ENCODE measurements at places on chromosomes 2 and 18.

DNA sequence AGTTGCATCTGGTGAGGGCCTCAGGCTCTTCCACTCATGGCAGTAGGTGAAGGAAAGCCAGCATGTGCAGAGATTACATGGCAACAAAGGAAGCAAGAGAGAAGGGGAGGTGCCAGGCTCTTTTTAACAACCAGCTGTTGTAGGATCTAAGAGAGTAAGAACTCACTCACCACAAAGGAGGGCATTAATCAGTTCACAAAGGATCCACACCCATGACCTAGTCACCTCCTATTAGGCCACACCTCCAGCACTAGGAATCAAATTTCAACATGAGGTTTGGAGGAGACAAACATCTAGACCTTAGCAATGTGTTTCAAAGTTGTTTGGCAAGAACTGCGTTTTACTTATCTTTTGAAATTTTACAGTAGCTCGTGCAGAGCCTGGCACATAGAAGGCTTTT is 20.5 kb upstream of the REG3A start:
- no peak for DNase-seq

- DNase-seq = no peak
Measured at GRCh38 chr2:46336283-46336959, 39.2 kb downstream of the EPAS1 start.

GRCh38 chr2:186294248-186294888 is 191.7 kb upstream of the ZC3H15 start:
- no peak for DNase-seq

DNA sequence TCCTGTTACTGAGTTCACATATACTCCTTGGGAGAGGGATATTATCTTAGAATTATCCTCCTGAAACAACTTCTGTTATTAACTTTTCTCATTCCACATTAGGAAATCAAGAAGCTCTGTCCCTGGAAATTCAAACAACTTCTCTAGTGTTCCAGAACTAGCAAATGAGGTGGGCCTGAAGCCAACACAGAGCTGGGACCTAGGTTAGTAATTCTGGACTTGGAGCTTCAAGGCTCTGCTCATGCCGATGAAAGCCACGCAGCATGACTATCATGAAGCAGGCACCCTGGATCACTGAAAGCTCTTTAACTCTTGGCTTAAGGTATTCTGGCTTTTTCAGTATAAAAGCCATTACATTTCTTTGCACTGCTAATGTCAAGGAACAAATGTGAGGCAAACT is 242.7 kb downstream of the TGIF1 start:
- no peak for DNase-seq

DNA sequence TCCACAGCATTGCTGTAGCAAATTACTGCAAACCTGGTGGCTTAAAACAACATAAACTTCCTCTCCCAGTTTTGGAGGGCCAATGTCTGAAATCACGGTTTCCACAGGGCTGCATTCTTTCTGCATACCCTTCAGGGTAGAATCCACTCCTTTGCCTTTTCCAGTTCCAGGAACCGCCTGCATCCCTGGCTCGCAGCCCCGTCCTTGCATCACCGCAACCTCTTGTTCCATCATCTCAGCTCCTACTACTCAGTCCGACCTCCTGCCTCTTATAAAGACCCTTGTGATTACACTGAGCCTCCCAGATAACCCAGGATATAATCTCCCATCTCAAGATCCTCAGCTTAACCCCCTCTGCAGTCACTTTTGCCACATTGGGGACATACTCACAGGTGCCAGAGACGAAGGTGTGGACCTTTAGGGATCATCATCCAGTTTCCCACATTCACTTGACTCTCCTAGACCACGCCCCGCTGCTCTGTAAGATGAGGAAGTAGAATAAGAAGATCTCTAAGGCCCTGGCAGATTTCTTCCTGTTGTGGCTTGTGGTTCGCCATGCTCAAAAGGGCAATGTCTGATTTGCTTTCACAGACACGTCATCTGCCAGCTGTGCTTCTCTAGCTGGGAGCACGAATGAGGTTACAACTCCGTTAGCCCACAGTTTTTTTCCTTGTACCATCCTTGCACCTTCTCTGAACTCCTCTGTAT is 103.6 kb upstream of the AGAP1 start:
- no peak for DNase-seq

DNA sequence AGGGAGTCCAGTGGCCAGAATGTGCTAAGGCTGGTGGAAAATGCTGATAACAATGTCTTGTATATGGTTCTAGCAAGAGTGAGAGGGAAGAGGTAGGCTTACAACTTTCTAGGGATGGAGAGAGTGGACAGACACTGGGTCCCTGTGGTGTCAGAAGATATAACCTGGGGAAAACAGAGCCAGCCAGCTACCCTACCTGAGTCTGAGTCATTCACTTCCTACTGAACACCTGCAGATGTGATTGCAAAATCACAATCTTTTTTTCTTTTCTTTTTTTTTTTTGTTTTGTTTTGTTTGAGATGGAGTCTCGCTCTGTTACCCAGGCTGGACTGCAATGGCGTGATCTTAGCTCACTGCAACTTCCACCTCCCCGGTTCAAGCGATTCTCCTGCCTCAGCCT is 7.3 kb downstream of the TET3 start:
- DNase-seq = no peak

All from SK-N-MC (cell line).